Epithelial cell of proximal tubule (primary cell): ENCODE measurements at places on chromosomes 1 and 21. TPM values are rescaled to one million over a fixed set of nuclear protein-coding genes. Genes with fewer than 3 reads are reported as not detected.

- no peak for DNase-seq
Observed at GRCh38 chr1:182029002-182029378, 32.5 kb downstream of the ZNF648 start.

GRCh38 chr1:85991261-85991660 lies 165.3 kb downstream of the COL24A1 start:
- no peak for DNase-seq

- DNase-seq = no peak
Observed at GRCh38 chr1:204782118-204782700, 88.5 kb upstream of the NFASC start.

DNA sequence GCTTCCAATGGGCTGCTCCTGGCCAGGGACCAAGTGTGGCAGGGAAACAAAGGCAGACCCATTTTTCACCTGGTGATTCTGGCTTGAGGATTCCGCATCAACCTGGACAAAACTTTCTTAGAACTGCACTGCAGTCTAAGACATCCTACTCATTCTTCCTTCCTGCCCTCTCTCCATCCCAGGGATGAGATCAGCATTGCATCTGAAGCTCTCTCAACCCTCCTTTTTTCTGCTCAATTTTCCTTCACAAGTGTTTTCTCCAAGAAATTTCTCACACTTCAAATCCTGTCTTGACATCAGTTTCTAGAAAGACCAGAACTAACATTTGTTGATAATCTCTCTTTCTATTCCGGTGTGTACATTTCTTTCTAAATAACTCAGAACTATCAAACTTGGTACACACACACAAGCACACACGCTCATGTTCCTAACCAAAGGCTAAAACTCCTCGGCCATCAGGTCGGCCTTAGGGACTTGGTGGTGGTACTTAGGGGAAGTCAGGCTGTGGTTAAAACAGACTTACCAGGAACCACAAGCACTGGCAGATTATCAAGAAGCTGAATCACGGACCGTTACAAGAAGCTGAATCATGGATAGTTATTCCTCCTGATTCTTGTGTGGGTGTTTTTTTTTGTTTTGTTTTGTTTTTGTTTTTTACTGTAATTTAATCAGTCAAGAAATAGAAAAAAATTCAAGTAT lies 21.0 kb upstream of the CXADR start:
- DNase-seq = peak; percentile 93

DNA sequence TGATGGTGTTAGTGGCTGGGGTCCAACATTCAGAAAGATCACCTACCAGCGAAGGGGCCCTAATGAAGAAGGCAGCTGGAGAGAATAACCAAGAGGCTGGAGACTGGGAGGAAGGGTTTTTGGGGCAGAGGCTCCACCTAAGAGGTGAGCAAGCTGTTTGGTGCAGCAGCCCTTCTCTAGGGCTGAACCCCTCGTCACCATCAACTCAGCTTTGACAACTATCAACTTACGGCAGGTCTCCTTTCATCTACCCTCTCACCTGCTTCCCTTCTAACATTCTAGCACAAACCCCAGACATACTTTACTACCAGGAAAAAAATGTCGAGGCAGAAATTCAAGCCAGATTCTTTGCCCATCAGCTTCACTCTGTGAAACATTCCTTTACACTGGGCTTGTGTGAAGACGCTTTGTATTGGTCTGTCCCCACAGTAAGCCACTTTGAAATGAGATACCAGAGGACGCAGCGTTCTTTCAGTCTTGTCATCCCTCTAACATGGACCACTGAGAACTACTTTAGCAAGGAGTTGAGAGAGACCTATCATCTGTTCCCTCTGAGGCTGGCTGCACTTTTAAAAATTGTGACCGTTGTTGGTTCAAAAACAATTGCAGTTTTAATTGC lies 84.6 kb downstream of the RAVER2 start:
- no peak for DNase-seq

DNA sequence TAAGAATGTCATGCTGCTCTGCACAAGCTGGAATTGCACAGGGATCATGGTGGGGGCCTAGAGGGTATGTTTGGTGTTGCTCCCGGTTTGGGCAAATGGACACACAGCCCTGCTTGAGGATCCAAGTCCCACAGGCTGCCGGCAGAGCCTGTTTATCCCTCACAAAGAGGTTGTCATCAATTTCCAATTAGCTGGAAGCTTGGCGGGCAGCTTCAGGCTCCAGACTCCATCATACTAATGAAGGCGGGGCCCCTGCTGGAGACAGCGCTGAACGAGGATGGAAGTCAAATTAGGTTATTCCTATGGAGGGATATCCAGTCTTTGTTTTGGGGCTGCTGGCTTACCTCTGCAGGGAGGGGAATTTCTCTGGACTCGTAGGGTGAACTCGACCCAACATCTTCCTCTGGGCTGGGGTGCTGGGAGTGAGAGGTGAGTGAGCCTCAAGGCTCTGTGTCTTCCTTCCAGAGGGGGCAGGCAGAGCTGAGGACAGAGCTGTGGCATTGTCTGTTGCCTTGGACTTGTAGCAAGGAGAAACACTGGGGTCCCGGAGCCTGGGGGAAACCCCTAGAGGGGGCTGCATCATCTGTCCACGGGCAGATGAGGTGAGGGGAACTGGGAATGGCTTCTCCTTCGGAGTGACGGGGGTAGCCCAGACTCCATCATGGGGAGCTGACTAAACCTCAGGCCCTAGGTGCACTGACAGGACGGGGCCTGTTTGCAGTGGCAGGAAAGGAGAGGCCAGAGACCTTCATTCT lies 24.9 kb upstream of the PARP1 start:
- no peak for DNase-seq

The FCRL1 gene
- not detected in 2 replicates for total RNA-seq

The GIPC2 gene
- total RNA-seq = 1.4 and 1.5 TPM in 2 replicates

The LCE3E gene
- not detected in 2 replicates for total RNA-seq

The C1orf141 gene
- not detected in 2 replicates for total RNA-seq
